ENCODE measurements at places on chromosomes 12 and 14. TPM values are rescaled to one million over a fixed set of nuclear protein-coding genes. Genes with fewer than 3 reads are reported as not detected.

DNA sequence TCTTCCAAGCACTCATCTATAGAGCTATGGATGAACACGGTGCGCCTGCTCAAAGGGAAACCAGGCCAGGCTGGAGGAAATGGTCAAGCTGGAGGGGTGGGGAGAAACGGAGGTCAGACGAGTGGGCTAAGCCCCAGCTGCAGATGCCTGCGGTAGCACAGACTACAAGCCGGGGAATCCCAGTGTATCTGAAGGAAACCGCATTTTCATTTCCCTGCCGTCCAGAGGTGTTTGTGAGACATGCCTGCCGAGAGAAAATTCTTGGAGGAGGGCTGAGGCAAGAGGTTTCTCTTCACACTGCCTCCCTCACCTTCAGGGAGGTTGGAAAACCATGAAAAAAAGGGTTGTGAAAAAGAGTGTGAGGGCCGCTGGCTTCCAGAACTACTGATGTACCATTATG is 102.0 kb upstream of the FOXN3 start:
- H3K27me3 ChIP-seq: no peaks in the 10 kb centered on the region
- no peak overlapping the region for H3K27ac ChIP-seq
- no peaks in the 10 kb centered on the region for H3K4me1 ChIP-seq

GRCh38 chr14:103109535-103110441 is 13.5 kb upstream of the TNFAIP2 start:
- no peak overlapping the region for H3K27ac ChIP-seq
- H3K27me3 ChIP-seq: peaks cover 16% of the 10 kb centered on the region
- no peak for DNase-seq
- H3K4me3 ChIP-seq: no peak overlapping the region

Gene TDRD9
- 1.1 TPM for polyA plus RNA-seq

Gene NPFF
- polyA plus RNA-seq: 0.34 TPM

Gene SLCO1B1
- polyA plus RNA-seq: not detected

- no peak overlapping the region for H3K4me3 ChIP-seq
- H3K36me3 ChIP-seq: no peaks in the 10 kb centered on the region
- H3K4me1 ChIP-seq: no peaks in the 10 kb centered on the region
- no peak overlapping the region for H3K27ac ChIP-seq
- DNase-seq: no peak
Measured at GRCh38 chr12:82040987-82041743, 282.0 kb upstream of the PPFIA2 start.

- no peaks in the 10 kb centered on the region for H3K27me3 ChIP-seq
- no peaks in the 10 kb centered on the region for H3K36me3 ChIP-seq
- H3K27ac ChIP-seq: no peak overlapping the region
- no peak overlapping the region for H3K4me3 ChIP-seq
- H3K4me1 ChIP-seq: no peaks in the 10 kb centered on the region
Measured at GRCh38 chr12:45601390-45601789, 128.1 kb upstream of the ARID2 start.

Gene PGF
- polyA plus RNA-seq: not detected

- H3K4me1 ChIP-seq: peaks cover 6% of the 10 kb centered on the region
- H3K4me3 ChIP-seq: no peak overlapping the region
- no peaks in the 10 kb centered on the region for H3K36me3 ChIP-seq
- peaks cover 7% of the 10 kb centered on the region for H3K27me3 ChIP-seq
- no peak overlapping the region for H3K27ac ChIP-seq
Measured at GRCh38 chr14:96206461-96206860, 1.8 kb downstream of the BDKRB2 start.

DNA sequence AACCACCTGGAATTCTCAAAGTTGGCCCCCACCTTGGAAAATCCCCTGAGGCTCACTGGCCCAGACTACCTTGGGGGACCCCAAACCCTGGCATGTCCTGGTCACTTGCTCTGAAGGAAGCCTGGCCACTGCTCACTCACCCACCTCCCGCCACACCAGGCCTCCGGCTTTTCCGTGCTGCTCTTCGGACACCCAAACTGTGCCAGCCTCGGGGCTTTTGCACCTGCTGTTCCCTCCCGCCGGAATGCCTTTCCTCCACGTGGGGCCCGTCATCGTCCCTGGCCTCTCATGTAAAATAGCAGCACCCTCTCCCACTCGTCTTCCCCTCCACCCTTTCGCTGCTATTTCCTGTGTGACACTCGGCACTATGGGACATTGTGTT is 87.2 kb upstream of the NCOR2 start:
- no peaks in the 10 kb centered on the region for H3K36me3 ChIP-seq
- H3K27me3 ChIP-seq: peaks cover 7% of the 10 kb centered on the region
- no peak overlapping the region for H3K4me3 ChIP-seq
- no peak for DNase-seq

GRCh38 chr14:100796946-100797345 is 29.0 kb upstream of the MEG3 start:
- no peak for DNase-seq
- H3K27ac ChIP-seq: no peak overlapping the region
- H3K4me3 ChIP-seq: no peak overlapping the region

GRCh38 chr14:102809870-102810269 is 32.6 kb downstream of the TRAF3 start:
- DNase-seq: no peak
- H3K4me1 ChIP-seq: peaks cover 71% of the 10 kb centered on the region
- peak overlapping the region; percentile 52 for H3K27ac ChIP-seq
- no peak overlapping the region for H3K4me3 ChIP-seq

Gene PNN
- polyA plus RNA-seq: 79.3 TPM

DNA sequence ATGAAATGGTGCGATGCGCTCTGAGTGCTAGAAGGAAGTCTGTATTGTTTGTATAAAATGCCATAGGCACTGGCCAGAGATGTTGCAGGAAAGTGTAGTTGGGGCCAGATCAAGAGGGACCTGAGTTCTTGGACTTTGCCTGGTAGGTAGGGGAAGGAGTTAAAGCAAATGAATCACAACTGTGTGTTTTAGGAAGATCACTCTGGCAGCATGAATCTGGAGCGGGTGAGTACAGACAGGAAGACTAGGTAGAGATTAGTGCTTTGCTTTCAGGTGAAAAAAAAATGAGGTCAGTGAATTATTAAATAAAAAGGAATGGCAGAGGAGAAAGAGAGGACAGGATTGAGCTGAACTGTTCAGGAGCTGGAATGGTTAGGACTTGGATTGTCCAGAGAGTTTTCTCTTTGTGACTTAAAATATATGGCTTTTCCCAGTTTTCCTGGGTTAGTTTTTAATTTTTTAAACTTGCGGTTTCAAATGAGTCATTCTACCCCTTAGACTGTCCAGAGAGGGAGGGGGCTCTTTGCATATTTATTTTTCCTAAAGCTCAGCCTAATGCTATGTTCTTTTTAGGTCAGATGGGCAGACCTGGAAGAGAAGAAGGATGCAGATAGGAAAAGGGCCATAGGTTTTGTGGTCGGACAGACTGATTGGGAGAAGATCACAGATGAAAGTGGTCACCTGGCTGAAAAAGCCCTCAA is 41.1 kb downstream of the PROX2 start:
- DNase-seq: no peak
- H3K27me3 ChIP-seq: no peaks in the 10 kb centered on the region
- peaks cover 43% of the 10 kb centered on the region for H3K4me1 ChIP-seq
- H3K4me3 ChIP-seq: no peak overlapping the region
- H3K27ac ChIP-seq: peak overlapping the region; percentile 69

DNA sequence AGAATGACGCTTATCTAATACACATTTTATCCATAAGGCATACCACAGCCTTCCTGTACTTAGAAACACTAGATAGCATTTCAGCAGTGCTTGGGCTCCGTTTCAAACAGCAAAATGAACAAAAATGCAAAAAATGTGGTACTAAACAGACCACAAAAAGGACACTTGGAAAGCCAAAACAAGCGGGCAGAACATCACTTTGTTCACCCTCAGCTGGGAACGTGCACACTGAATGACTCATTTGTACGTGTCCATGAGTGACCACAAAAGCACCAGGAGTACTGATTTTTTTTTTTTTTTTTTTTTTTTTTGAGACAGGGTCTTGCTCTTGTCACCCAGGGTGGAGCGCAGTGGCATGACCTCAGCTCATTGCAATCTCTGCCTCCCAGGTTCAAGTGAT is 8.9 kb upstream of the FOXN3 start:
- H3K4me1 ChIP-seq: peaks cover 47% of the 10 kb centered on the region
- no peaks in the 10 kb centered on the region for H3K27me3 ChIP-seq
- H3K4me3 ChIP-seq: no peak overlapping the region
- H3K36me3 ChIP-seq: no peaks in the 10 kb centered on the region
- no peak for DNase-seq

GRCh38 chr12:13504074-13504473 is 307.5 kb downstream of the EMP1 start:
- no peak for DNase-seq
- H3K27me3 ChIP-seq: no peaks in the 10 kb centered on the region
- peaks cover 19% of the 10 kb centered on the region for H3K4me1 ChIP-seq
- no peak overlapping the region for H3K27ac ChIP-seq

Gene FOXM1
- 0.67 TPM for polyA plus RNA-seq

DNA sequence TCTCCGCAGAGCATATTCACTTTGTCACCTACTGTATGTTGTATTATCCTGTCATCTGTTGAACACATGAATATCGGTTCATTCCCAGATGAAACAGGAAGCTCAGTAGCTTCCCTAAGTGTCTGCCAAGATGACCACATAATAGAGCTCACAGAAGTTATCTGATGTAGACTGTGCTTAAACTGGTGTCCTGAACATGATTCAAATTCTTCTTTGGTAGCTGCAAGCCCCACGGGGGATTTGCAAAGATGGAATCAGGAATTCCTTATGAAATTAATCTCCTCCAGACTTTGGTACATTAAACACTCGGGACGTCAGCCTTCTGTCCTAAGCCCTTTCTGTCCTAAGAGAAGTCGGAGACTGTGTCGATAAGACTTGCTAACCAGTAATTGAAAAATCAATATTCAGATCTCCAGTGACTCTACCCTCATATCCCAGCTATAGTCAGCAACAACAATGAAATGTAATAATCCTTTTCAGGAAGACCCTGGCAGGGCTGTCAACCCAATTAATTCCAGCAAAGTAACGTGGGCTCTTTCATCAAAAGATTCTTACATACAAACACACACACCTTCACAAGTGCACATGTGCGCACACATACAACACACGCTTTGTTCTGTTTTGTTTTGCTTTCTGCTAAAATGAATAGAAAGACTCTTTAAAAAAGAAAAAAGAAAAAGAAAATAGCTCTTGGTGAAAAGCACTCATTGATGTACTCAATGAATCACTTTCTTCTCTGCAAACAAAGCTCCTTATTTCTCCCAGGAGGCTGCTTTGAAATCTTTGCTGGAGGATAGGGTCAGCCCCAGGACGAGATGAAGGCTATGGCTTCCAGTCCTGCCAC is 127.2 kb downstream of the RIMBP2 start:
- DNase-seq: no peak
- no peak overlapping the region for H3K27ac ChIP-seq
- no peaks in the 10 kb centered on the region for H3K27me3 ChIP-seq
- H3K36me3 ChIP-seq: no peaks in the 10 kb centered on the region

GRCh38 chr14:77175843-77176242 is 5.8 kb upstream of the TMEM63C start:
- H3K27me3 ChIP-seq: no peaks in the 10 kb centered on the region
- H3K36me3 ChIP-seq: no peaks in the 10 kb centered on the region
- H3K27ac ChIP-seq: no peak overlapping the region
- no peak for DNase-seq

Measured in B cell (primary cell).